AG08396 (cell line): ENCODE measurements at places on chromosomes 5 and 9.

GRCh38 chr5:27963050-27963783 lies 924.8 kb upstream of the CDH9 start:
- no peak for DNase-seq

- DNase-seq: no peak
Observed at GRCh38 chr5:61274511-61274911, 57.5 kb upstream of the ZSWIM6 start.

GRCh38 chr5:18487928-18488480 lies 853.7 kb downstream of the TAF11L14 start:
- no peak for DNase-seq

- no peak for DNase-seq
Observed at GRCh38 chr5:73494721-73495120, 3.5 kb upstream of the BTF3 start.

DNA sequence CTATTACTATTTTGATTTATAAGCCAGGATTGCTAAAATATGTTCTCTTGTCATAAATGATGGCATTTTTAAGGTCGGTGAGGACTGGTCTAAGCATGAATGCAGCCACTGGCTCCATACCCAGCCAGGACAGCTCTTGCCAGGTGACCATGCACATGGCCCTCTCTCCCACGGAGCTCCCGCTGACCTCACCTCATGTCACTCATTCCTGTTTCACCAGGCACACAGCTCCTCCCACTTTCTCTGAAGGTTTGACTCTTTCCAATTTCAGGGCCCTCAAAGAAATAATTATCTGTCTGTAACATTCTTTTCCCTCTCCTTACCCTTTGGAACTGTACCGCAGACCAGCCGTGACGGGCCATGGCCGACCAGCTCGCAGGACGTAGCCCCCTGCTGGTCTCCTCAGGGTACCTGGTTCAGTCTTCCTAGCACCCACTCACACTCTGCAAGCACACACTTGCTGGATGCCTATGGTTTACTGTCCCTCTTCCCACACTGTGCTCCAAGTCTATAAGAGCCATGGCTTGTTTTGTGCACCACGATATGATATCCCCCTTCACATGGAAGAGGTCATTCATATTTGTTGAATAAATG lies 72.5 kb downstream of the LIFR start:
- DNase-seq: no peak

DNA sequence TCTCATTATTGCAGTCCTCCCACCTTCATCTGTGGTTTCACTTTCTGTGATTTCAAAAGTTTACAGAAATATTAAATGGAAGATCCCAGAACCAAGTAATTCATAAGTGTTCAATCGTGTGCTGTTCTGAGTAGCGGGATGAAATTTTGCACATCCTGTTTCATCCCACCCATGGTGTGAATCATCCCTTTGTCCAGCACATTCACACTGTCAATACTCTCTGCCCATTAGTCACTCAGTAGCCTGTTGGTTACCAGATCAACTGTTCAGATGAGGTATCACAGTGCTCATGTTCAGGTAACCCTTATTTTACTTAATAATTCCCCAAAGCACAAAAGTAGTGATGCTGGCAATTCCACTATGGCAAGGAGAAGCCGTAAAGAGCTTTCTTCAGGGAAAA lies 26.8 kb downstream of the FAM81B start:
- DNase-seq: no peak

DNA sequence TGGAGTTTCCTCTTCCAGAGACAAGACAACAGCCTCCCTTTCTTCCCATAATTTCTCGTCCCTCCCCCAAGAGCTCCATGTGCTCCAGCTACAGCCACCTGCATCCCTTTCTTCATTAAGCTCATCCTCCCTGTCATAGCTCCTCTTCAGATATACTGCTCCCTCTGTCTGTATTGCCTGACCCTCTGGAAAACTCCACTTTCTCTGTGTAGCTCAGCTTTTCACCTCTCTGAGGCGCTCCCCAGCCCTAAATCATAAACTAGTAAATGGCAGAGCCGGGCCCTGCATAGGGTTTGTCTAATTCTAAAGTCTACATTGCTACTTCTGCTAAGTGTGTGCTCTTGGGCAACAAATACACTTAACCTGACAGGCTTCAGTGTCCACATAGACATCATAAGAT lies 8.8 kb upstream of the PLIN2 start:
- no peak for DNase-seq

DNA sequence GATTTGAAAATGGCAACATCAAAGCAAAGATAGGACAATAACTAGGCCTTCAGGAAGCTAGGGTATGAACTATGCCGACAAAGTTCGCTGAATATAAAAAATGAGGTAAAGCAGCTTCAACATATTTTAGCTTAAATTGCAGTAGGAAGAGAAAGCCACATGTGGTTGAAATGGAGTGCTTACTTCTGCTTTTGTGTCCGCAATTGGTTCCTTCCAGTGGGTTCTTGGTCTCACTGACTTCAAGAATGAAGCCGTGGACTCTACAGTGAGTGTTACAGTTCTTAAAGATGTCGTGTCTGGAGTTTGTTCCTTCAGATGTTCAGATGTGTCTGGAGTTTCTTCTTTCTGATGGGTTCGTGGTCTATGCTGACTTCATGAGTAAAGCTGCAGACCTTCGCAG lies 95.2 kb downstream of the APTX start:
- no peak for DNase-seq

DNA sequence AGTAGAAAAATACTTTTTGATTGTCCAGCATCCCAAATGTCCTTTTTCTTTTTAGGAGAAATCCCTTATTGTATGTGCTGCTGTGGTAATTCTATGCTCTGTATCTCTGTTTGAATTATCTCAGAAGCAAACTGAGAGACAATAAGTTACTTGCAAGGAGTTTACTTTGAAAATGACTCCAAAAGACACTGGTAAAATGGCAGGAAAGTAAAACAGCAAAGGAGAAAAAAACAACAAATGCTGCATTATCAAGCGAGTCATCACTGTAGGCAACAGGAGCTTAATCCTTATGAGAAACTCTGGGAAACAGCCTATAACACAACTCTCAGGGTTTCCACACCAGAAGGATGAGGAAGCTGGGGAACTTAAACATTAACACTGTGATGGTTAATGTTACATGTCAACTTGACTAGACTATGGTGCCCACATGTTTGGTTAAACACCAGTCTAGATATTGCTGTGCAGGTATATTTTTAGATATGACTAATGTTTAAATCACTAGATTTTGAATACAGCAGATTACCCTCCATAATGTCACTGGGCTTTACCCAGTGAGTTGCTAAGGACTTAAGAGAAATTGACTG lies 92.6 kb upstream of the GAS1 start:
- DNase-seq: no peak

- DNase-seq: no peak
Observed at GRCh38 chr5:14109771-14110170, 33.4 kb upstream of the TRIO start.

GRCh38 chr5:80077051-80077714 lies 42.0 kb downstream of the THBS4 start:
- DNase-seq: no peak

- no peak for DNase-seq
Observed at GRCh38 chr5:39131210-39132127, 57.3 kb upstream of the RICTOR start.
